ENCODE measurements at places on chromosomes 3 and 15.

- DNase-seq, result no peak
These were observed 49.2 kb downstream of the PARP15 start for GRCh38 chr3:122626515-122627180.

DNA sequence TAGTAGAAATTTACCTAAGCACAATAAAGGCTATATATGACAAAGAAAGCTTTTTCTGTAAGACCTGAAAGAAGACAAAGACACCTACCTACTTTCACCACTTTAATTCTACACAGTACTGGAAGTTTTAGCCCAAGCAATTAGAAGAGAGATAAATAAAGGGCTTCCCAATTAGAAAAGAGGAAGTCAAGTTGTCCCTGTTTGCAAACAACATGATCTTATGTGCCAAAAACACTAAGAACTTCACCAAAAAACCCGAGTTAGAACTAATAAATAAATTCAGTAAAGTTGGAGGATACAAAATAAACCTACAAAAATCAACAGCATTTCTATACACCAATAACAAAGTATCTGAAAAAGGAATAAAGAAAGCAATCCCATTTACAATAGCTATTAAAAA, 190.9 kb downstream of the NR2F2 start:
- DNase-seq, result no peak

DNA sequence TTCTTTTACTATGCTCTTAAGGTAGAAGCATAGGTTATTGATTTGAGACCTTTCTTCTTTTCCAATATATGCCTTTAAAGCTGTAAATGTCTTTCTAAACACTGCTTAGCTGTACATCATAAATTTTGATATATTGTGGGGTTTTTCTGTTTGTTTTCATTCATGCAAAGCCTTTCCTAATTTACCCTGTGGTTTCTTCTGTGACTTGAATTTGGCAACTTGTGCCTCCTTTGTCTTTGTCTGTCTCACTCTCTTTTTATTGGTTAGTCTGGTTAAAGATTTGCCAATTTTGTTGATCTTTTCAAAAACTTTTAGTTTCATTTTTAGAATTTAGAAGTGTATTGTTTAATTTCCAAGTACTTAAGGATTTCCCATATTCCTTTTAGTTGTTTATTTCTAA, 343.1 kb downstream of the OXSM start:
- no peak for DNase-seq

GRCh38 chr3:73148682-73149081, 87.2 kb downstream of the EBLN2 start:
- DNase-seq, result no peak

DNA sequence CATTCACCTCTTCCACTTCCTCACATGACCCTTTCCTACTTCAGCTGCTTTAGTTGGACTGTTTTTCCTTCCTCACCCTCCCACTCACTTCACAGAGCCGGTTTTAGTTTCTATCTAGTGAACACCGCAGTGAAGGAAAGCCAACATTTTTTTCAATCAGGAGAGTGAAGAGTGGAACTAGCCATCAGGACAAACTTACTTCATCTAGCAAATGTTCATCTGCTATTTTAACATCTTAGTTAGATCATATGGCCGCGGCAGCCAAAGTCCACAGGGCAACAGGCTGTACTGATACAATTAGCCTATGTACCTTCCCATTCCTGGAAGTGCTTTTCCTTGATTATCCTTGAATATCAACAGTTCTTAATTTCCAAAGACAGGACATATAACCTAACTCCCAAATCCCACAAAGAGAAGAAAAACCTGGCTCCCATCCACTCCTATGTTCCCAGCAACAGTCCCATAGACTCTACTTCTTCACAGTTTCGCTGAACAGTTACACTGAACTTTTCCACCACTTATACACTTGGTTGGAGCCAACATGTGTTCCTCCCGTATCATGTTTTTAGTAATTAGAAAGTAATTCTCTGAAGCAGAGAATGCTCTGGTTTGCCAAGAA, 456.2 kb upstream of the THBS1 start:
- no peak for DNase-seq

DNA sequence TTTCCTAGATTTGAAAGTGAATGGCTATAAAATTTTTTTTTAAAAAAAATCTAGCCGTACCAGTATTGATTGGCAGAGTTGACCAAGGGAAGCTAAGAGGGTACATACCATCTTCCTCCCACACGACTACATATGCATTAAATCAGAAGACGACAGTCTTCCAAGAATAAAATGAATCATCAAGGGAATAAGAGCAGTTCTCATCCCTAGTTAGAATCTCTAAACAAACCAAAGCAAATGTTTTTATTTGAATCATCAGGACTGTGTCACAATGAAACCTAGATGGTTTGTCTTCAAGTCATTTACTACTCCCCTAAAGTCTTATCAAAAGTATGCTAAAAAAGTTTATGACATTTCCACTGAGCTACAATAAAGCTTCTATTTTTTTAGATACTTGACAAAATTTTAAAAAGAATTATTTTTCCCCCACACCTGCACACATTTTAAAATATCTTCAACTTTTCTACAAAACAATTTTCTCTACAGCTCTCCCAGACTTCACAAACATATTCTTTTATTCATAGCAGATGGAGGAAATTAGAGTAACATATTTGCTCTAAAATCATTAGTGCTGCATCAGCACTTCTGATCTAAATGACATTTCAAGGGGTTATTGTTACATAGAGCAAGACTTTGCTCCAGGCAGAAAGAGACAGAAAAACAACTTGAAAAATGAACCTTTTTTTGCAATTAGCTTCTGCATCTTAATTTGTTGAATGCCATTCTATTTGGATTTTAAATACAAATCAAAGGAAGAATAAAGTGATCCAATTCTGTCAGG, 547.1 kb downstream of the FHIT start:
- no peak for DNase-seq

DNA sequence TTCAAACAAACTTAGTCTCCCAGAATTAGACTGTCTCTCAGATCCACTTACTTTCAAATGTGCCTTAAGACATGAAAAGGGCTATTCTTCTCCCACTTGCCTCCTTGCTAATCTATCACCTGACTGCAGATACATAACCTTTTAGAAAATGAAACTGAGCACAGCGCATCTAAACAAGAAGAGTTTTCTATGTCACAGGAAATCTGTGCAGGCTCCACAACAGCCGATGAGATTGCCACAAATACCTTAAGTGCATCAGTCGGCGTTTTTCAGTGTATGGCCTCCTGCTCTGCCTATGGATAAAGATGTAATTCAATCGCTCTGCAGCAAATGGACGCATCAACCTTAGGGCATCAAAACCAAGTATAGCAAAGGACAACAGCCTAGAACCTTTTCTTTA, 544.2 kb downstream of the FOXP1 start:
- DNase-seq, result no peak

GRCh38 chr3:193314161-193314560, 64.4 kb downstream of the ATP13A5 start:
- DNase-seq, result no peak

DNA sequence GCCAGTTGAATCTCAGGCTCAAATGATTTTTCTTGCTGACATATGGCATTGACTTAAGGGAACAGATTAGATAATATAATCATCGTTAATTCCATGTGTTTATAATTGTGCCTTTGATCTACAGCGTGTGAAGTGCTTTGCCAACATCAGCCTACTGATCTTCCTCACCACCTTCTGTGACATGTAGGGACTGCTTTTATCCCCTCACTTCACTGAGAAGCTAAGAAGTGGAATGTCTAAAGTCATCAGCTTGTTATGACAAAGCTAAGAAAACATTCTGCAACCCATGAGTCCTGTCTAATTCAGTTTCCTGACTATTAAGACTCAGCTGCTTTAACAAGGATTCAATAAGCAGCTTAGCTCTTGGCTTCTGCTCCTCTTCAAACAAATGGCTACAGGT, 106.0 kb downstream of the MYH15 start:
- no peak for DNase-seq

DNA sequence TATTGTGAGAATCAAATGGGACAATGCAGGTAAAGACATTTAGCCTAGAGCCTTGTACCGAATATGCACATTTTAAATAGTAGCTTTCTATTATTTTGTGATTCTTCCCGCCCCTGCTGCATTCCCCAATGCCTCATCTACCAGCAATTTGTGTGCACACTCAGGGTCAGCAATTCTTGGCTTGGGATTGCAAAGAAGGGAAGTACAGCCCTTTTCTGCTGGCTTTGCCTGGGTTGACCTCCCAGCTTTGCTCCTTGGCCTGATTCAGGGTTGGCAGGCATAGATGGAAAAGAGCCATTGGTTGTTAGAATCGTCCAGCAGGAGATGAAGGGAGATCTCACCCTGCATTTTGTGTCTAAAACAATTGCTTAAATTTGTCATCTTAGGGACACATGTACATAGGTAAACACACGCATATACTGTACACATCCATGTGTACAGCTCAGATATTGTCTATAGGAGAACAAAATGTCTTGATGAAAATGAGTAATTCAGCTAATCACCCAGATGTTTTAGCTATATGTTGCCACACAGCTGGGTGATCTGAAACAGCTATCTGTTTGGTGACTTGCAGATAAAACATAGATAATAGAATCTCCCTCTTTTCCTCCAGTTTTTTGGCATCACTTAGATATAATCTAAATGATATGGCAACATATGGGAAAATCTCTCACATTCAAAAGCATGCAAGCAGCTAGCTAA, 340.9 kb upstream of the TBL1XR1 start:
- no peak for DNase-seq

DNA sequence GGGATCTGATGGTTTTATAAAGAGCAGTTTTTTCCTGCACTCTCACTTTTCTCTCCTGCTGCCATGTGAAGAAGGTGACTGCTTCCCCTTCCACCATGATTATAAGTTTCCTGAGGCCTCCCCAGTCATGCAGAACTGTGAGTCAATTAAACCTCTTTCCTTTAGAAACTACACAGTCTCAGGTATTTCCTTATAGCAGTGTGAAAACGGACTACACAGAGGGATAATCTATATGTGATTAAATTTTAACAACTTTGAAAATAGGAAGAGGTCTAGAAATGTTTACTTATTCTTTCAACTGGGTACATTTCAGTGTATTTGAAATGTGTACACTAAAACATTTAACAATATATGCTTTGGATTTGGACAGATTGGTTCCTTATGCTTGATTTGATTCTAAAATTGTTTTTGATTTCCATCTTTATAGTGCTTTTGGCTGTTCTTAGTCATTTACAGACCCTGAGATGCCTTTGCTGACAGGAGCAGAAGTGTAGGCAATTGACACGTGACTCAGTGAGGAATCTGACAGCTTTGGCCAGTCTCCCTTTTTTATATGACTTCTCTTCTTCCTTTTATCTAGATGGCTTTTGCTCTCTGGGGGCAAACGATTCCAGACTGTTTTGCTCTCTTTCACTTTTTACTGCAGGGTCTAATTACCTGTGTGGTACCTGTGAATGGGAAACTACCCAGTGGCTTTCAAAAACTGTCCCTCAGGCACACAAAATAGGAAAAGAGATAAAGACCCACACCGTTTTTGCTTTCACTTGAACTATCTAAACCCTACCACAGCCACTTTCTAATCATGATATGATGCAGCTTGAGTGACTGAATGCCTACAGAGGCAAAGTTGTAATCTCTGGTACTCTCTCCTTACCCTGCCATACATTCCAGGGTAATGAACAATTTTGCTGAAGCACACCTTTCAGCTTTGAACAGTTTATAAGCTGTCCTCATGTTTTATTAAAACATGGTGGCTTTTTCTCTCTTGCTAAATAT, 422.6 kb downstream of the ROBO1 start:
- no peak for DNase-seq

- no peak for DNase-seq
These were observed 120.1 kb upstream of the NMNAT3 start for GRCh38 chr3:139797724-139798343.

DNA sequence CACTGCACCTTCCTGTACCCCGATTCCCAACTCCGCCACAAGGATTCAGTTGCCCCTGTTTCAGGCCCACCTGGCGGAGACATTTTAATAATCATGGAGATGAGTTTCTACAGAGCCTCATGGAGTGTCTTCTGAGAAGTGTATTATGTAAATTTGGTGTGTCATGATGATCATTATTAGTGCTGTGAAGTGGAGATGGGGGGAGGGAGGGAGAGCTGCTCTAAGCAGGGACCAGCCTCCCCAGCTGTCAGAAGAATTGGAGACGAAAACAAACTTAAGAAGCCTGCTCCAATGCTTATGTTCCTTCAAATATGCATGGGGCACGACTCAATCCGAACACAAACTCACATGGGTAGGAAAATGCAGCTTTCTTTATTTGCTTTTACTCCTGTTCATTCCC, 127.8 kb downstream of the EPHB1 start:
- DNase-seq, result no peak

GRCh38 chr3:57048728-57049127, 11.7 kb upstream of the SPATA12 start:
- no peak for DNase-seq

- no peak for DNase-seq
These were observed 190.5 kb downstream of the GREM1 start for GRCh38 chr15:32908135-32908801.

DNA sequence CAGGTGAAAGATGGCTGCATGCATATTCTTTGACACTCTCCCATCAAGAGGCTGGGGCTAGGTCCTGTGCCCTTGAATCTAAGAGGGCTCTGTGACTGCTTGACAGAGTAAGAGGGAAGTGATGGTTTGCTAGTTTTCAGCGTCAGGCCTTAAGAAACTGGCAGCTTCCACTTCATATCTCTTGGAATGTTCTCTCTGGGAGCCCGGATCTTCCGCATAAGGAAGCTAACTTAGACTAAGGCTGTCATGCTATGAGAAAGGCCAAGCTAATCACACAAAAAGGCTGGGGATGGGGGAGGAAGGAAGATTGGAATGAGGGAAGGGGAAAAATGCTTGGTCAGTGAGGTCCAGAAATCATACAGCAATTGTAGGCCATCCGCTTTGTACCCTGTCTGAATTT, 50.0 kb downstream of the MB21D2 start:
- DNase-seq, result no peak

- DNase-seq, result no peak
These were observed 50.0 kb downstream of the SEMA3G start for GRCh38 chr3:52394751-52395502.

GRCh38 chr3:59930170-59930569, 880.3 kb upstream of the CFAP20DC start:
- no peak for DNase-seq

DNA sequence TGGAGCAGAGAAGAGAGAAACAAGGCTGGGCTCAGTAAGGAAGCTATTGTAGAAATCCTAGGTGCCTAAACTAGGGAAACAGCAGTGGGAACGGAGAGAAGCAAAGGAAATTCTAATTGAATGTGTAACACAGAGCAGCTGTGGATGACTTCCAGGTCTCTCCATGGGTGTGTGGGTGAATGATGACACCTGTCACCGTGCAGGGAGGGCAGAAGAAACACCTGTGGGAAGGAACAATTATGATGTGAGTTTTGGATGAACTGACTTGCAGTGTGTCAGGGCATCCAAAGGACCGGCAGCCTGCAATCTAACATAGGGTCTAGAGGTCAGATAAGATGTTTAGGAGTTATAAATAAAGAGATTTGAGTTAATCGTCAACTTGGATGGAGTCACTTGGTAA, 144.2 kb downstream of the RYR3 start:
- no peak for DNase-seq

GRCh38 chr3:26839001-26839400, 216.4 kb downstream of the LRRC3B start:
- no peak for DNase-seq

GRCh38 chr3:196208942-196209695, 2.1 kb downstream of the ZDHHC19 start:
- no peak for DNase-seq
